ENCODE measurements at places on chromosomes 7 and 10.

- peaks cover 6% of the 10 kb centered on the region for H3K4me1 ChIP-seq
- peaks cover 35% of the 10 kb centered on the region for H3K27me3 ChIP-seq
- H3K4me3 ChIP-seq: no peak overlapping the region
- no peak for DNase-seq
- no peak overlapping the region for H3K27ac ChIP-seq
These were observed 121.7 kb downstream of the DOCK4 start for GRCh38 chr7:112084520-112084971.

GRCh38 chr10:100303724-100304319 lies 17.3 kb upstream of the BLOC1S2 start:
- H3K27me3 ChIP-seq: peaks cover 82% of the 10 kb centered on the region
- H3K36me3 ChIP-seq: no peaks in the 10 kb centered on the region
- no peaks in the 10 kb centered on the region for H3K4me1 ChIP-seq

GRCh38 chr10:61589547-61590243 lies 73.0 kb upstream of the CABCOCO1 start:
- no peak overlapping the region for H3K27ac ChIP-seq
- H3K27me3 ChIP-seq: peaks cover 18% of the 10 kb centered on the region
- no peaks in the 10 kb centered on the region for H3K36me3 ChIP-seq
- no peak overlapping the region for H3K4me3 ChIP-seq
- DNase-seq: no peak

DNA sequence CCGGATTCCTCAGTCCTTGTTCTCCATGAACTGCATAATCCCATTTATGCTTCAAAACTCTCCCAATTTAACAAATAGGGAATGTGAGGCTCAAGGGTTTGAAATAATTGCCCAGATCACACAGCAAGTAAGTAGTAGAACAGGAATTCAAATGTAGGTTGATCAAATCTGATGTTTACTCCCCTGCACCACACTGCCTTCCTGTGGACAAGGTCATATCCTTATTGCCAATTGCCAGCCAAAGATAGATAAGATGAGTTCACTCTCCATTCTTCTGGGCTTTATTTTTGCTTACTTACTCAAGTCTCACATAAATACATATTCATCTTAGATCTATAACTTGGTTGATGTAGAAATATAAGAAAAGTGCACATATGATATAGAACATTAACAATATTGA lies 435.2 kb upstream of the ETV1 start:
- H3K4me1 ChIP-seq: peaks cover 2% of the 10 kb centered on the region
- H3K4me3 ChIP-seq: no peak overlapping the region
- H3K27me3 ChIP-seq: no peaks in the 10 kb centered on the region
- DNase-seq: no peak
- peaks cover 4% of the 10 kb centered on the region for H3K36me3 ChIP-seq

DNA sequence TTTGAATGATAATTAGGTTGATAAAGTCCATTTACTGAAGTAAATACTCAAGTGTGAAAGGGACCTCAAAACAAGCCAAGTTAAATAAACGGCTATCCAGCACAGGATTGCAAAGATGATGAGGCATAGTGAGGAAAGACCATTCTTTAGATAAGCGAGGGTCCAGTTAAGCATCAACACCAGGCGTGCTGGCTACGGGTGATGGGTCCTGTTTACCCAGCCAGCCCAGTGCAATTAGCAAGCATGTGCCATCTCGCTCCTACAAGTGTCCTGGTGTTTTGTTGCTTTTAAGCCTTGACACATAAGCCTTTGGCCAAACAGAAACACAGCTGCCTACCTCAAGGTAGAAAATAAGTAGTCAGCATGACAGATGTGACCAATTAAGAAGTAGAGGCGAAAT lies 7.1 kb downstream of the NEBL start:
- H3K36me3 ChIP-seq: no peaks in the 10 kb centered on the region
- no peak overlapping the region for H3K27ac ChIP-seq
- no peaks in the 10 kb centered on the region for H3K4me1 ChIP-seq
- H3K4me3 ChIP-seq: no peak overlapping the region
- H3K27me3 ChIP-seq: no peaks in the 10 kb centered on the region

- H3K36me3 ChIP-seq: no peaks in the 10 kb centered on the region
- no peak for DNase-seq
- H3K4me3 ChIP-seq: no peak overlapping the region
- H3K27ac ChIP-seq: no peak overlapping the region
These were observed 88.5 kb downstream of the THSD7A start for GRCh38 chr7:11743548-11743947.

- H3K4me3 ChIP-seq: no peak overlapping the region
- no peak overlapping the region for H3K27ac ChIP-seq
- peaks cover 2% of the 10 kb centered on the region for H3K4me1 ChIP-seq
- H3K27me3 ChIP-seq: no peaks in the 10 kb centered on the region
- no peaks in the 10 kb centered on the region for H3K36me3 ChIP-seq
These were observed 34.0 kb downstream of the BRI3 start for GRCh38 chr7:98315318-98315993.
